ENCODE measurements at places on chromosomes 2 and 18.

DNA sequence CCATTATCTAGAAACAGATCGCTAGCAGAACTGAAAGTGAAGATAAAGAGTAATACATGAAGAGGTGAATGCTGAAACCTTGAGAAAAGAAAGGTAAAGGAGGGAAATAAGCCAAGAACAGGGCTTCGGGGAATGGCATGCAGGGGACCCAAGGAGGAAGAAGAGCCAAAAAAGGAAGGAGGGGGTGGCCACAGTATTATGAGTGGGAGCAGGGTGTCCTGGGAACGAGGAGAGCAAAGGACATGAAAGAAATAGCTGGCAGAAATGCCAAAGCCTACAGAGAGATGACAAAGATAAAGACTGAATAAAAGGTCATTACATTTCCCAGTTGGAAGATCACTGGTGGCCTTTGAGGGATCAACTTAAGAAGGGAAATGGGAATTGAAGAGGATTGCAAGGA, 82.9 kb downstream of the ACTR3 start:
- no peak for DNase-seq

GRCh38 chr2:59583173-59583765, 970.2 kb downstream of the BCL11A start:
- DNase-seq, result no peak

DNA sequence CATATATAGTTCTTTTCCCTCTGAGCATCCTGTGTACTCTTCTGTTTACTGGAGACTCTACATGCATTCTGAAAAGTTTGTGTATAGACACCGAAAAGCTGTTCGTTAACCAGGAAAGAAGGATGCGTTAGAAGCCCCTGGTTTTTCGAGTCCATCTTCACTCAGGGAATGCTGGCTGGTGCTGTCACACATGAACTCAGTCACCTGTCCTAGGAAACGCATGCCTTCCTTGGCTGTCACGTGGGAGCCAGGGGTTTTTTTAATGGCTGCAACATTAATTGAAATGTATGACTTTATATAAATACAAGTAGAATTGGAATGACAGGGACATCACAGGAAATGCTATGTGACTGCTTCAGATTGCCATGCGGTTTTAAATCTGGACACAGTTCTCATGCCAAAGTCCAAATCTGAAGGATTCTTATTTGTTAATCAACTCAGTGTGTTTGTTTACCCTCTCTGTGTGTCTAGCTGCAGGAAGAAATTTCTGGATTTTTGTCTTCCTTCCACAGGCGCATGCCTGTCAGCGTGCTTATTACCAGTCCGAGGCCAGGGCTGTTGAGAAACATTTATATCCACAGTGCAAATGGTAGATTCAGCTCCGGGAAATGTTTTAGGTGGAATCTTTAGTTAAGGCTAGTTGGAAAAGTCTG, 2.6 kb downstream of the RAMP1 start:
- no peak for DNase-seq

- DNase-seq, result no peak
These were observed 43.7 kb downstream of the CERKL start for GRCh38 chr2:181613241-181613640.

DNA sequence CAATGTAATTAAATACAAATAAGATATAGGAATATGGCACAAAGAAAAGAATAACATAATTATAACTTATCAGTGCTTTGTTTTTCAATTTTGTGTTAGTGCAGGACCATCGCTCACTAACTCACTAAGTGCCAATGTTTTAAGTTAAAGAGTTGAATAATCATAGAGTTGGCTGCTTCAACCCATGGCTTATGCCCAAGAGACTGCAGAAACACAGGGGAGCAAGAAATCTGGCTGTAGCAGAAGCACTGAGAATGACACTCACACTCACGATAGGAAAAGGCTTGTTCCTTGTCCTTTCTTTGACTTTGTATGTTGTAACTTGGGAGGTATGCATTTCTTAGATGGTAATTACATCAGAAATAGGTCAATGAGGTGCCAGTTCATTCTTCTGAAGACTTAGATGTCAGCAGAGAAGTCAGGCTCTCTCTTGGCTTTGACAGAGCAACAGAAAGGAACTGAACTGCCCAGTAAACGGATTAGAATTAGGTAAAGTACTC, 852.2 kb downstream of the LRRTM4 start:
- no peak for DNase-seq

GRCh38 chr2:126797622-126798275, 100.9 kb upstream of the TEX51 start:
- no peak for DNase-seq

- DNase-seq, result no peak
These were observed 202.1 kb upstream of the RND3 start for GRCh38 chr2:150689590-150689989.

- DNase-seq, result no peak
These were observed at the start of gene LRRTM4 for GRCh38 chr2:77521931-77522470. TSS of gene LRRTM4 (minus strand) at chr2:77522376.

- no peak for DNase-seq
These were observed 94.8 kb upstream of the B3GNT7 start for GRCh38 chr2:231300722-231301076.

GRCh38 chr18:24853076-24853475, 392.6 kb downstream of the HRH4 start:
- no peak for DNase-seq

- DNase-seq, result no peak
These were observed 112.0 kb upstream of the NDUFV2 start for GRCh38 chr18:8990276-8991031.

- no peak for DNase-seq
These were observed 15.8 kb downstream of the HS1BP3 start for GRCh38 chr2:20635113-20635510.

- DNase-seq, result peak; percentile 47
These were observed 496.9 kb upstream of the VRK2 start for GRCh38 chr2:57549642-57550102.

DNA sequence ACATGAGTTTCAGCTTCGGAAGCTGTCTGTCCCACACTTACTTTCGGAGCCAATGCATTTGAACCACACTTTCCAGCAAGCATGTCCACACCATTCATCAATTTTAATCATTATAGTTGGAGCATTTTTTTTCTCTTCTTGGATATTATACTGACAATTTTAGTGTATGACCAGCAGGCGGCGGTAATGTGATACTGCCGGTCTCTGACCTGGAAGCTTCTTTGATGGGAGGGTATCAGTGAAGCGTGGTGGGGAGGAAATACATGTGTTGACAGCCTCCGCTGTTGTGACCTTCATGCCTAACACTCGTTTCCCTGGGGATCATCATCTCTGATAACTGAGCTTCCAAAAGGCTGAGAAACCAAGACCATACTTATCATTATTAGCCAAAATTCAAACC, 231.7 kb downstream of the GBX2 start:
- DNase-seq, result no peak

All from NCI-H2081 treated with DMSO at 0.1 percent for 48 hours (cell line).